ENCODE measurements at places on chromosomes 11 and 22.

GRCh38 chr11:86058360-86058759 is 10.5 kb downstream of the PICALM start:
- no peak for DNase-seq

DNA sequence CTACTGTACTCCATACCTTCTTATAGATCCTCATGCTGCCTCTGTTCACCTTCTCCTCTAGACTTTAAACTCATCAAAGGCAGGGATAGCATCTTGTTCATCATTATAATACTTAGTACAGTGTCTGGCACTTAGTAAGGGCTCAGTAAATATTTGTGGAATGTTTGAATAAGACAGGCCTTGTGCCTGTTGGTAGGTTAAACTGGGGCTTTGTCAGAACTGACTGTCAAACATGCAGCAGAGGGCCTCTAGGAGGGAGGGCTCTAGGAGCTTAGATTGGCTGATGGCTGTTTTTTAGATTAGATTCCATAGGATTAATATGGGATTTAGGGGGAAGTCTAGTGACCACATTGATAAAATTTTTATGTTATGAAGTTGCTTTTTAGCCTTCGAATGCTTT is 70.8 kb downstream of the RNF169 start:
- DNase-seq: no peak

GRCh38 chr11:96019810-96020747 is 96.2 kb upstream of the MTMR2 start:
- DNase-seq: no peak

DNA sequence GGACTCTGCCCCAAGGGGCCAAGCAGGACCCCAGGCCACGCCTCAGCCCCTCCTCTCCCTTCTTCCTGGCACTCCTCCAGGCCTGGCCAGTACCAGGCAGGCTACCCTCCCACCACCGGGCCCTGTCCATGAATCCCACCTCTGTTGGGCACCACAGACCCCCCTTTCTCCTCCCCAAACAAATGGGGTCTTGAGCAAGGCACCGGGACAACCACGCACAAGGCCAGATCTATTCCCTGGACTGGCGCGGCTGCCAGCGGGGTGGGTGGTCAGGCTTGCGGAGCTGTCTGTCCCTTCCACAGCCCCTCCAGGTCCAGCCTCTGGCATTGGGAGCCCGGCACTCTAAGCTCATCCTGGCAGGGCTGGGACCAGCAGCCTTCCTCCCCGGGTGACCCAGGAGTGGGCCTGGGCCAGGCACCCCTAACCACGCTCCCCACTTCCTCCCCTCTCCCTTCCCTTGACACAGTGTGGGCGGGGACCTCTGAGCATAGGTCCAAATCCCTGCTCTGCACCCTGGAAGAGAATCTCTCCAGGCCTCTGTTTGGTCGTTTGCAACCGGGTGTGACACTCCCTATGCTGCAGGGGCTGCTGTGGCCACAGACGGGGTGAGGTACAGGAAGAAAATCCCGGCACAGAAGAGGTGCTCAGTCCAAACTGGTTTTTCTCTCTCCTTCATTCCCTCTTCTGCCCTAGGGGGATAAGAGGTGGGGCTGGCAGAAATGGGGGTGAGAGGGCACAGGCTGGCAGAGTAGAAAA is 14.6 kb downstream of the ELFN2 start:
- no peak for DNase-seq

GRCh38 chr11:82901165-82901921 is at the start of gene DDIAS:
DDIAS (plus strand) TSS chr11:82901736; CDS start chr11:82914739, 13,003 bp downstream.
- peak; percentile 91 for DNase-seq

GRCh38 chr11:117511483-117511930 is 183.9 kb downstream of the CEP164 start:
- DNase-seq: no peak

DNA sequence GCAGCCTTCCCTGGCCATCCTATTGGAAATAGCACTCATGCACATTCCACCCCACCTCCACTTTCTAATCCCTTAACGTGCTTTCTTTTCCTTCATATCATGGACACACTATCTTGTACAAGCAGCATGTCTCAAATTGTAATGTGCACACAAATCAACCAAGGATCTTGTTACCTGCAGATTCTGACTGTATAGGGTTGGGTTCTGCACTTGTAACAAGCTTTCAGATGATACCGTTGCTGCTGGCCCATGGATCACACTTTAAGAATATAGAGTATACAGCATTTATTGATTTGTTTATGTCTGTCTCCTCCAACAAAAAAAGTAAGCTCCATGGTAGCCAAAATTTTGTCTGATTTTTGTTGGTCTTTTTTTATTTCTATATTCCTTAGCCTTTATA is 32.4 kb upstream of the POU2AF1 start:
- no peak for DNase-seq

- DNase-seq: no peak
These were observed 94.5 kb upstream of the TOP3B start for GRCh38 chr22:22076932-22077703.
